ENCODE measurements at places on chromosomes 6 and 20.

DNA sequence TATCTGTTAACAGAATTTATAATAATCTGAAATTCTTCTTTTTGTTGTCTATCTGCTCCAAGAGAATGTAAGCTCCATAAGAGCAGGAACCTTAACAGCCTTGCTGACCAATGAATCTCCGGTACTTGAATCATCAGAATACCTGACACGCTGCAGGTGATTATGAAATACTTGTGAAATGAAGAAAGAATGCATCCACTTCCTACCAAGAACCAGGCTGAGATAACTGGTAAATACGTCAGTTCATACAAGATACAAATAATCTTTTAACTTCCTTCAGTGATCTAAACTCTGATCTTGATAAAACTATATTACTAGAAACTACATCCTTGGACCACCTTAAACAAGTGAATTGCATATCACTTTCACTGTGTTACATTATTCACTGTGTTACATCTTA lies 116.2 kb downstream of the MAP3K5 start:
- no peak for DNase-seq

DNA sequence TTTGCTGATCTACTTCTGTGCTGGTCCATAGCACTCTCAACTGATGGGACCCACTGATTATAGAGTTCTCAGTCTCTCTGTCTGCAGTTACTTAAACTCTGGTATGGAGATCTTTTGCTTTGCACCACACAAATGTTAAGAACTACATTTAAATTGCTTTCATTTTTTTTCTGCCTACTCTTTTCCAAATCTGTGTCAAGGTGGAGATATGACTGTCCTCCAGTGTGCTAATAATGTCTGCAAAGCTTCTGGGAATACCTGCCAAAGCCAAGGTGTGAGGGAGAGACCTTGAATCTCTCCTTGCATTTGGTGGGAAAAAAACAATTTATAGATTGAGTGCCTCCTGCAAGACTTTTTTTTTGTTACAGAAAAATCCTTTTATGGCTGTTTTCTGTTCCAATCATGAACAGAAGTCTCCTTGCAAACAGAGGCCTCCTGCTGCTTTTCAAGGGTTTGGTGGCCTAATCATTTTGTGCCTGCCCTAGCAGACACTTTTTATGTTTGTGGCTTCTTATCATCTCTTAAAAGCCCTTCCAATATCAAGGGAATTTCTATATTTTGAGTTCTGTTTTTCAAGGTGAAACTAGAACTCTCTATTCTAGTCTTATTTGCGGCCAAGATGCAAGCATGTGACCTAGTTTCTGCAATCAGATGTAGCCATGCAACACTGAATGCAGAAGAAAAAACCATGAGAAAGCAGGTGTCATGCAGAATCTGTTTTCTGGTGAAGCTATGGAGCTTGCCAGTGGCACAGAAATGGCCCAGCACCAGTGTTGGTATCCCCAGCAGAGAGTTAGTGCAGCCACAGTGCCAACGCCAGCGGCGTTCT lies 23.2 kb upstream of the AKIRIN2 start:
- no peak for DNase-seq

GRCh38 chr20:32079655-32080109 lies 27.6 kb downstream of the HCK start:
- DNase-seq, result no peak

DNA sequence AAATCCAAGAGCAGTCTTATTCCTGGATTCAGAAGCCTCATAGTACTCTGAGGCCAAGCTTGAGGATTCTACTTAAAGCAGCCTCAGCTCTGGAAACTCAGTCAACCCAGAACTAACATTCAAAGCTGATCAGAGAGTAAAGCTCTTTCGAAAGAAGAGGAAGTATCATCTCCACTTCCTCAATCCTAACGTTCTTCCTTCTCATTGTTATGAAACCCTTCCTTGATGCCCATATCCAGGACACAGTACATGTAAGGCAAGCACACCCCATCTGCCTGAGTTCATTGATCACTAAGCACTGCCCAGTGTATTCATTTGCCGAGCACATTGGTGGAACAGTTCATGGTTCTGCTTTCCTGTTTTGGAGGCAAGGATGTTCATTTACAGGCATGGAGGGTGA lies at the start of gene IPCEF1:
TSS of gene IPCEF1 (minus strand) at position 114 of the 400 bp plus-strand sequence. CDS start 90,856 bp downstream, outside the sequence.
- DNase-seq, result no peak

DNA sequence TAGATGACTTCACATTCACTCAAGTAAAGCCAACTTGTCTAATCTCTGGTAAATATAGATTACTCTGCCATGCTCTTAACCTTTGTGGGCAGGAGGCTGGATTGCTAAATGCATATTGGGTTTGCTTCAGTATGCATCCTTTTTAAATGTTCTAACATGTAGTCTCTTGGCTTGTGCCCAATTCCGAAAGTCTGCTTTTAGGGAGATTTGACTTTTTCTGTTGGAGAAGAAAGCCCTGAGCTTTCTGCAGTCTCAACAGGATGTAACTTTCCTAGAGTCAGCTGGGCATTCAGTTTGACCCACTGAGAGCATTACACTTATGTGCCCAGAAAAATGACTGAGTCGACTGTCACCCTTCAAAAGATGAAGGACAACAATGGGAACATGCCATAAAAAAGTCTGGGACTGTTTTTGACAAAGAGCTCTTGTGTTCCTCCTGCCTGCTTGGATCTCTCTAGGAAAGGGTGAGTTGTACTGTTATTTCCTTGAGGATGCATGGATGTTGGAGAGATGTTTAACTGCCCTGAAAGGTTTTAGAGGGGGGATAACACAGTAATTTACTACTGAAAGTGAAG lies 299.4 kb downstream of the ZFAND3 start:
- DNase-seq, result no peak

- no peak for DNase-seq
These were observed 182.6 kb upstream of the NOX3 start for GRCh38 chr6:155638200-155638599.

GRCh38 chr6:46653439-46654195 lies 842 bp downstream of the SLC25A27 start:
- DNase-seq, result no peak

DNA sequence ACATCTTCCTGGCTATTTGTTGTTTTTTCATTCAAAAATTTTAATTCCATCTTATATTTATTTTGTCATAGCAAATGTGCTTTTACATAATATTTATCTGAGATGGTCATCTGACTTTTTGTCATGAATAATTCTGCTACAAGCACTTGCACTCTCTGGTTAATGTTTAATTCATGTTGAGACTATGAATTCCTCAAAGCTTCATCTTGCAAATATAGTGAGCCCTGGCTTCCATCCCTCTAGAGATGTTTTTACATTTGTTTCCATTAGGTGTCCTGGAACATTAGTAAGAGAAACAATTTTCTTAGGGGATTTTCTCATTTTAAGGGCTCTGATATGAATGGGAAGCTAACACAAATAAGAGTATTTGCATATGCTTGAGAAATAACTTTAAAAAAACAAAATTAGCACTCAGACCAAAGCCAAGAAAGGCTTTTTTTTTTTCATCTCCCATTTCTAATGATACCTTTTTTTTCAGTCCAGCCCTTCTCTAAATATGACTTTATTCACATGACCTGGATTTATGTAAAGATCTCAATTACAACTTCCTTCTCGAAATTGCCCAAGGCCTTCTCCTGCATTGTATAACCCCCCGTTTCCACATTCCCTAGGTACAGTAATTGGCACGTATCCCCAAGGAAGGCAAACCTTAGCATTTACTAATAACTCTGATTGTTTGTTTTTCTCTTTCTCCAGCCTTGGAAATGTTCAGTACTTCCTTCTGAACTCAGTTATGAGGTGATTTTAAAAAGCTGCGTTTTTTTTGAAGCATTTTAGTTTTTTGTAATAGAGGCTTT lies 797.0 kb upstream of the GJE1 start:
- DNase-seq, result no peak

- DNase-seq, result no peak
These were observed 89.1 kb downstream of the FUT9 start for GRCh38 chr6:96104910-96105309.

GRCh38 chr6:134122775-134123174 lies 70.4 kb upstream of the SLC2A12 start:
- DNase-seq, result no peak

DNA sequence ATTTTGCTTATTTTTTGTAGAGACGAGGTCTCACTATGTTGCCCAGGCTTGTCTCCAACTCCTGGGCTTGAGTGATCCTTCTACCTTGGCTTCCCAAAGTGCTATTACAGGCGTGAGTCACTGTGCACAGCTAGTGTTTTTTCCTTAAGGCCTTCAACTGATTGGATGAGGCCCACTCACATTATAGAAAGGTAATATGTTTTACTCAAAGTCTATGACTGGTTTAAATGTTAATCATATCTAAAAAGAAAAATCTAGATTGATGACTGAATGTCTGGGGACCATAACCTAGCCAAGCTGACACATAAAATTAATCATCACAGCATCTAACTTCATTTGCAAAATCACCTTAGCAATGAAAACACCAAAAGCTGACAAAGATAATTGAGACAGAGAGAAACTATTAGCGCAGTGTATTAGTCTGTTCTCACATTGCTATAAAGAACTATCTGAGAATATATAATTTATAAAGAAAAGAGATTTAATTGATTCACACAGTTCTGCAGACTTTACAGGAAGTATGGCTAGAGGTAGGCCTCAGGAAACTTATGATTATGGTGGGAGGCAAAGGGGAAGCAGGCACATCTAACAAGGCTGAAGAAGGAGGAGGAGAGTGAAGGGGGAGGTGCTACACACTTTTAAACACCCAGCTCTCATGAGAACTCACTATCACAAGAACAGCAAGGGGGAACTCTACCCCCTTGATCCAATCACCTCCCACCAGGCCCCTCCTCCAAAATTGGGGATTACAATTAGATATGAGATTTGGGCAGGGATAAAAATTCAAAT lies 66.8 kb upstream of the ARHGAP18 start:
- DNase-seq, result no peak

GRCh38 chr6:13302291-13302690 lies 26.0 kb downstream of the TBC1D7 start:
- no peak for DNase-seq

DNA sequence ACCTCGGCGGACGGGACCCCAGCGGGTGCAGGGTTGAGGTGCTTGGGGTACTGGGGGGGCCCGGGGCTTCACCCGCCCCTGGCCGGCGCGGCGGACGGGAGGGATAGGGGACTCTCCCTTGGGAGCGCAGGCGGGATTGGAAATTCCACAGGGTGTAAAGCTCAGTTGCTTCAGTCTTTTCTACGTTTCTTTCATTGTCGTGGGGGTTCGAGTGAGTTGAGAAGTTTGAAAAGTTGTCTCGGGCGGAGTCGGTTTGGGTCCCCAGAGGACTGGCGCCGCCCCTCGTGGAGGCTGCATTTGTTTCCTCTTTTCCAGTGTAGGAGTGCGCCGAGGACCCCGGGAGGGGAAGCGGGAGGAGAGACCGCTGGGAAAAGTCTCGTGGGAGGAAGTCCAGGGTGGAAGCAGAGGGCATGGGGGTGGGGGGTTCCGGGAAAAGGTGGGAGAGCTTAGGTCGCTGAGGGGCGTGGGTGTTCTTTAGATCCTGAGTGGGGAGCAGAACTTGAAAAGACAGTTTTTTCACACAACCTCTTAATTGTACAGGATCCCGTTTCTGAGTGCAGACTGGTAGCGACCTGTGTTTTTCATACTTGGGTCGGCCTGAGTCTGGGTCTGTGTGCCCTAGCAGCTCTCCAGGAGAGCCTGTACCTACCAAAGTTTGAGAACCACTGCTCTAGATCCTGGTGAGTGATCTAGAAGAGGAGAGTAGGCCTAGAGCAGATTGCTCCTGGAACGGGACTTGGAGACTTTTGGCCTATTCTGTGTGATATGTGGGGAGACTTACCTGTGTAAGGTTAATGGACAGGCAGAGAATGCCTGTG lies 495 bp downstream of the FAM83B start:
- DNase-seq, result no peak

- no peak for DNase-seq
These were observed 92.6 kb upstream of the SLC22A23 start for GRCh38 chr6:3549314-3549940.

GRCh38 chr6:31247813-31248212 lies 24.1 kb downstream of the HLA-C start:
- no peak for DNase-seq

DNA sequence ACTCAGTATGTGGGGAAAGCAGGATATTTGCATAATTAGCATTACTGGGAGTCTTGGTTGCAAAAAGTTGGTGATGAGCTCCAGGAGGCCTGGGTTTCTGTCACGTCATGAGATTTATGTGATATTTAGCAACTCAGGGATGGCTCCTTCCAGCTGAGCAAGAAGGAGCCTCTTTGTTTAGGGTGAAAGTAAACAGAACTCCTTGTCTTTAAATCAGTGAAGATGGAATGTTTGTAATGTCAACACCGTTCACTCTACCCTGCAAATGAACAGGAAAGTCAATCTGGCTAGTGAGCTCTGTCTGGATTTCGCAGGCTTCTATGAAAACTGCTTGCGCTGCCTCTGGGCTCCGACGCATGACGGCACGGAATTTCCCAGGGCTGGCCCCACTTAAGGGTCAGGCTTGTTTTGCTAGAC lies 86.9 kb downstream of the PXDC1 start:
- DNase-seq, result no peak

DNA sequence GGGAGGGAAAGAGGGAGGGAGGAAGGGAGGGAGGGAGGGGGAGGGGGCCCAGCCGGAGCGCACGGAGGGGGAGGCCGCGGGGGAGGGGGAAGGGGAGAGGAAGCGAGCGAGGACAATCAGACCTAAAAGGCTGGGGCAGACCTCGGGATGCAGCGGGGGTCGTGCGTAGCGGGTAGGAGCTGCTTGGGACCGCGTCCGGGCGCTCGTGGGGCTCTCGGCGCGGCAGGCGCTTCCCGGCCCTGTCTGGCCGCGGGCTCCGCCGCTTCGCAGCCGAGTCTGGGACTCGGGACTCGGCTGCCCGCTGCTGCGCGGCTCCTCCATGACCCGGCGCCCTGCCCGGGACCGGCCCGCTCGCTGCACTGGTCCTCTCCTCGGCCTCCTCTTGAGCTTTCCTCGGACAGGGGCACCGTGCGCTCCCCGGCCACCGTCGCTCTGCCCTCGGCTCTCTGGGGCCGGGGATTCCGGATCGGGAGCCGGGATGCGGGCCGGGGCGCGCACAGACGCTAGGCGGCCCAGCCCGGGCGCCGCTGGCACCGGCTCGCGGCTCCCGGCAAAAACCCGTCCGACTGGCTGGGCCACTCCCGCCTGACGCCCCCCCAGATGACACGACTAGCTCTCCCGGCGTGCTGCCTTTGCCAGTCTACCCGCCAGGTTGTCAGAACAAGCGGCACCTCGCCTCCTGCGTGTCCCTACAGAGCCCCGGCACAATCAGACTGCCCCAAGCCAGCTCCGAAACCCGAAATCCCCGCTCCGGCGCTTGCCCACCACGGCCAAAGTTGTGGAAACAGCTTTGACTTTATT lies 2.2 kb downstream of the TFAP2A start:
- DNase-seq, result no peak

DNA sequence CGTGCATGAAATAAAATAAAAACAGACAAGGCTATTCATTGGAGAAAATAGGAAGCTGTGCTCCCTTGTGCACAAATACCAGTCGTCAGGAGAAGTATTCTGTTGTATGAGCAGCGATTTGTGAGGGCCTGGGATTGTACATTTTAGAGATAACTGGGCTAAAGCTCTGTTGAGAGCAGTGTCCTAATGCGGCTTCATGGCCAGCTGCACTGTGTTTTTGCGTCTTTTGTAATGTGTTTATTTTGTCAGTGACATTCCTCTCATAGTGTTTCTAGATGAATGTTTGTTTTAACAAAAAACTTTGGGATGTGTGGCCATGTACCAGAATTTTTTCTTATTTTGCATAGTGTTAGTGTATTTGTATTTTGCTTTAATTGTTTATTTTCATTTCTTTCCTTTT lies 14.8 kb downstream of the ERMARD start:
- DNase-seq, result no peak

- DNase-seq, result no peak
These were observed 12.0 kb upstream of the MRPS10 start for GRCh38 chr6:42229506-42230119.

- DNase-seq, result no peak
These were observed 151.1 kb upstream of the B3GAT2 start for GRCh38 chr6:71107911-71108420.

- DNase-seq, result no peak
These were observed 8.4 kb upstream of the CBFA2T2 start for GRCh38 chr20:33481431-33481941.

Measured in stimulated activated CD8-positive, alpha-beta memory T cell treated with anti-CD3 and anti-CD28 coated beads, Interleukin-4, amount 100 ng/mL, for 1 hour (primary cell).